Cardiac septum (tissue), 1 donor: ENCODE measurements at places on chromosomes 7 and 10. TPM values are rescaled to one million over a fixed set of nuclear protein-coding genes. Genes with fewer than 3 reads are reported as not detected.

DNA sequence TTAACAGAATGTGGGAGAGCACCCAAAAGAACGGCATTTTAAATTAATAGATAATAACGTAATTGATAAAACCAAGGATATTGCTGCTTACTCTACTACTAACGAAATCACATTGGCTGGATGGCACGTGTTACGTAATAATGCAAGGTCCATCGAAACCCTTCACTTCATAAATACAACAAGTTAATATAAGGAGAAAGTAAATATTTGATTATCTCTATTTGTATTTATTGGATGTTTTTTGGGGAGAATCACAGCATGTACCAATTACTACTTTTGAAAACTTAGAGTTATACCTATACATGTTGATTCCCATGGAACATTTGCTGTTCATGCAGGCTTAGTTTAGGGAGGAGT lies 1.6 kb downstream of the PRKG1 start:
- DNase-seq: no peak

- DNase-seq: no peak
Observed at GRCh38 chr7:155226261-155227003, 71.2 kb upstream of the INSIG1 start.

DNA sequence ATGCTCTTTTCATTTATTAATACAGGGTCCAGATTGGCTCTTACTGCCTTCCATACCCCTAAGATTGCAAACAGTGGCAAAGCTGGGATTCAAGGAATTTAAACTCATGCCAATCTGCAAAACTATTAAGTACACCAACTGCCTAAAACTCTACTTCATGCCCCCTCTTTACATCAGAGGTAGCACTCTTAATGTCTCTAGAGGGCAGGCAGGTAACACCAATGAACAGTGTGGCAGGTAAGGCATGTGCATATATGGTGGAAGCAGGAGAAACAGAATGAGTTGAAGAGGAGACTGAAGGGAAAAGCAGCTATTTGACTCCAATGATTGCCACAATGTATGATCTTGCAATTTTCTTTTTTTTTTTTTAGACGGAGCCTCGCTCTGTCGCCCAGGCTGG lies 156.7 kb downstream of the BTAF1 start:
- no peak for DNase-seq

DNA sequence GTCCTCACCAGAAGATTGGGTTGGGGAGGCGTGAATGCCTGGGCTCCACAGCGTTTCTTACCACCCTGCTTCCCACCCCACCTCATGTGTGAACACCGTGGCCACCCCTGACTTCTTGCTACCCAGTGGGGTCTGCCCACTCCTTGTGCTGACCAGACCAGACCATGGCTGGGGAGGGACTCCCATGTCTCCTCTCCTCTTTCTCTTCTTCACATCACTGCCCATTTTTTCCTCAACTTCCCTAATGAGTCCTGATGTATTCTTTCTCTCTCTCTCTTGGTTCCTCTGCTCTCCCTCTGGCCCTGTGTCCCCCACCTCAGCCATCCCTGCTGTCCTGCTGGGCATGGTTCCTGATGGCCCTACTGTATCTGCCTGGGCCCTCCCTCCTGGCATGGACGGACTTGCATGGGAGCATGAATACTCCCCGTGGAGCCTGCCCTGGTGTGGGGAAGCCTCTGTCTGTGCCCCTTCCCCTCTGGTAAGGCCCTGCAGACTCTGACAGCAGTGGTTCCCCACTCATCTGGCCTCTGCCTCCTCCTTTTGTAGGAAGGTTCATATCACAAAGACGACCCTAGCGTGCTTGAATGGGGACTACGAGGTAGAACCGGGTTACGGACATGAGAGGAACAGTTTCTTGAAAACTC lies 85.5 kb downstream of the ADCY1 start:
- peak; percentile 70 for DNase-seq

DNA sequence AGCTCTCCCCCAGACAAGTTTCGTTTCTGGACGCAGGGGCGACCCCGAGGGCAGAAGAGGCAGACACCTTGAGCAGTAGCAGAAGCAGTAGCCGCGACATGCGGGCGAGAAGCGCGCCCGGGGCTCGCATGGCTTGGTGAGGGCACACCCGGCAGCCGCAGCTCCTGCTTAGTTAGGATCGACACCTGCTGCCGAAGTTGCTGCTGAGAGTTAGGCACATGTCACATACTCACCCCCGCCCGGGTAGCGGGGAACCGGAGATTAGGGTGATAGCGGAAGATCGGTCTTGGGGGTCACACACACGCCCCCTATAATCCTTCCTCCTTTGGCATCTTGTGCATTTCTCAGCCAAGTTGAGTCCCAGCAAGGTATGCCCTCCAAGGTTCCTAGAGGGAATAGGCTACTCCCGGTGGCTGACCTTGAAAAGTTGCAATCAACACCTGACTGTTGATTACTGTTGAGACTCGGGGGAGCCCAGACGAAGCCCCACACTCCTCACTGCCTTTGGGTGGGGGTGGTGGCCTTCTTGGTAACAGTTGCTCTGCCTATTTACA lies 668 bp downstream of the GPR37 start:
- DNase-seq: no peak

CLRN3 gene
- not detected for total RNA-seq

GRCh38 chr10:120018695-120019094 lies 126.2 kb downstream of the SEC23IP start:
- no peak for DNase-seq

ACTL6B gene
- not detected for total RNA-seq

GRCh38 chr7:148909568-148909967 lies 25.5 kb upstream of the EZH2 start:
- no peak for DNase-seq

DNA sequence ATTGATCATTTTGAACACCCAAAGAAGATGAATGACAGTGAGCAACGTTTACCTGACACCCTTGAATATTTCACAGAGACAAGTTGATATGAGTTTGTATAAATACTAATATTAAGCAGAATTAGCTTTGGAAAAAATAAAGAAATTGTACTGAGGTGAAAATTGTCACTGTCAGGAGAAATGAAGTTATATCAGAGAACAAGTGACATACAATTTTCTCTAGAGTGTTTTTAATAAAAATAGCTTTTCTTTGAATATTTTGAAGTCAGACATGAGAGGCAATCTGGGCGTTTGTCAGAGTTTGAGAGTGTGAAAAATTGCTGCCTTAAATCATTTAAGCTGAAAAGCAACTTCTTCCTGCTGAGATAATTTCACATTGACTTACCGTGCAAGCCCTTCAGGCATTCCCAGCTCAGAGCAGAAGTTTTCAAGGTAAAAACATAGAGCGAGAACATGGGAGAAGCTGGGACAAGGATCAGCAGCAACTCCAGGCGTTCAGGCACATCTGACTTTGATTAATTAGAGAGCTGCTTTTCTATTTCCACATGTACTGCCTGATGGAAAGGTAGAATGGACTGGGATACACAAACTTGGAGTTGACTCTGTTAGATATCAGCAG lies 535.9 kb downstream of the TFEC start:
- no peak for DNase-seq

PPRC1 gene
- 23.8 TPM for total RNA-seq

PRR15 gene
- total RNA-seq: 0.40 TPM

DNA sequence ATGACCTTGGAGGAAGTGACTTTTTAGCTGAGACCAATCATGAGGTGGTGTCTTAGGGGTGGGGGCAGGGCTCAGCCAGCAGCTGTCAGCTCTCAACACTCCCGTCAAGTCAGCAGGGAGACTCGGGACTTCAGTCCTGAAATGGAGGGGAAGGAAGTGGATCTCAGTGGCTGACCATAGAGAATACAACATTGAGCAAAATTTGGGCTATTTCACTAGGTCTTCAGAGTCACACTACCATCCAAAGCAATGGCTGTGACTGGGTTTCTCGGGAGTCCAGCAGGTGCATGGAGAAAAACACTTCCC lies 16.8 kb upstream of the GIMAP6 start:
- DNase-seq: no peak

VAX1 gene
- not detected for total RNA-seq

DNA2 gene
- 3.5 TPM for total RNA-seq

AZGP1 gene
- 114 TPM for total RNA-seq

HABP2 gene
- not detected for total RNA-seq

MGMT gene
- 11.4 TPM for total RNA-seq

GRCh38 chr7:92635538-92635937 lies 45.3 kb upstream of the FAM133B start:
- no peak for DNase-seq

DNA sequence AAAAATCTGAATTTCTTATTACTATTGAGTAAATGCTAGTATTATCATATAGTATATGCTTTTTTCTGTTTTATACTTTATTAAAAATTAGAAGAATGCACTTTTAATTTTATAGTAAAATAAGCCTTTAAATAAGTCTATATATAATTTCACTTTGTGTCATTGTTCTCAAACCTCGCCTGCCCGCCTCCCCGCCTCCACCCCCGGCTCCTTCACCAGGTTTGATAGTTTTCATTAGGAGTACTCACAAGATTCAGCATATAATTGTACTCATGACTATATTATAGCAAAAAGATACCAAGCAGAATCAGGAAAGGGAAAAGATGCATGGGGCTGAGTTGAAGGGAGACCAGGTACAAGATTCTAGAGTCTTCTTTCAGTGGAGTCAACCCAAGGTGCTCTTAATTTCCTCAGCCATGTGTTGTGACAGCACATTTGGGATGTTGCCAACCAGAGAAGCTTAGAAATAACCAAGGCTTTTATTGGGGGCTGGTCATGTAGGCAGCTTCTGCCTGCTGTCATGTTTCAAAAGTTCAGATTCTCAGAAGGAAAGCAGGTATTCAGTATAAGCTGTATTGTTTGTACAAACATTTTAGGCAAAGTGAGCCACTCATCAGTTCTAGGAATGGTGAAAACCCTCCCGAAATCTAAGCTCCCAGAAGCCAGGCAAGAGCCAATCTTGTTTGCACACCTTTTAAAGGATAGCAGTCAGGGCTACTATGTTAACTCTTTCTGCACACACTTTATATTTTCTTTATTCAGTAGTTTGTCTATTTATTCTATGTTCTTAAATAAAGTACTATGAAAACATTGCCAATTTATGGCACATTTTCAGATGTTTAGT lies 12.3 kb downstream of the NHLRC2 start:
- no peak for DNase-seq

DNA sequence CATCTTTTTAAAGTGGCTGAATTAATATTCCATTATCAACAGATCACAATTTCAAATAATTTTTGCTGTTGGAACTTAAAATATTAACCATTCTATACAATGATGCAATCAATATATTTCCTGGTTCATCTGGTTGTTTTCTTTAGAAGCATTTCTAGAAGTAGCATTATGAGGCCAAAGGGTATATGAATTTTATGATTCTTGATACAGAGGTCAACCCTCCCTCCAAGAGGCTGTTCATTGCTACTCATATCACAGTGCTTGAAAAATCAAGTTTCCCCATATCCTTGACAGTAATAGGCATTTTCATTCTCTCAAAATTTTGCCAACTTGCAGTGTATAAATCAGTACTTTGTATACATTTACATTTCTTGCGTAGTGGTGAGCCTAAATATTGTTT lies 312.6 kb downstream of the BMPER start:
- no peak for DNase-seq

TRIL gene
- total RNA-seq: 2.6 TPM

DYNC1I1 gene
- total RNA-seq: 24.3 TPM

DNA sequence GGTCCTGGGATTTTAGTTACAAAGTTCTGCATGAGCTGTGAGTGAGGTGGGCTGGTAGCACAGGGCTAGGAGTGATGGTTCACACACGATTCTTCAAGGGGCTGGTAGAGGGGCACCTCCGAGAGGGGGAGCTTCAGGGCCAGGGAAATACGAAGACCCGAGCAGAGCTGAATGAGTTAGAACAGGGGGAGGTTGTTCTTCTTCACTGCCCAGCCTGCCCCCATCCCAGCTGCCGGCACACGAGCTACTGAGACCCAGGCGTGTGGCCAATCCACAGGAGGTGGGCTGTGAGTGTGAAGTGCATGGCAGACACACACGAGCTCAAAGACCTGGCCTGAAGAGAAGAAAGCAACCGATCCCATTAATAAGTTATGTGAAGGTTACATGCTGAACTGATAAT lies 256.2 kb upstream of the ZNF32 start:
- DNase-seq: peak; percentile 69

DNA sequence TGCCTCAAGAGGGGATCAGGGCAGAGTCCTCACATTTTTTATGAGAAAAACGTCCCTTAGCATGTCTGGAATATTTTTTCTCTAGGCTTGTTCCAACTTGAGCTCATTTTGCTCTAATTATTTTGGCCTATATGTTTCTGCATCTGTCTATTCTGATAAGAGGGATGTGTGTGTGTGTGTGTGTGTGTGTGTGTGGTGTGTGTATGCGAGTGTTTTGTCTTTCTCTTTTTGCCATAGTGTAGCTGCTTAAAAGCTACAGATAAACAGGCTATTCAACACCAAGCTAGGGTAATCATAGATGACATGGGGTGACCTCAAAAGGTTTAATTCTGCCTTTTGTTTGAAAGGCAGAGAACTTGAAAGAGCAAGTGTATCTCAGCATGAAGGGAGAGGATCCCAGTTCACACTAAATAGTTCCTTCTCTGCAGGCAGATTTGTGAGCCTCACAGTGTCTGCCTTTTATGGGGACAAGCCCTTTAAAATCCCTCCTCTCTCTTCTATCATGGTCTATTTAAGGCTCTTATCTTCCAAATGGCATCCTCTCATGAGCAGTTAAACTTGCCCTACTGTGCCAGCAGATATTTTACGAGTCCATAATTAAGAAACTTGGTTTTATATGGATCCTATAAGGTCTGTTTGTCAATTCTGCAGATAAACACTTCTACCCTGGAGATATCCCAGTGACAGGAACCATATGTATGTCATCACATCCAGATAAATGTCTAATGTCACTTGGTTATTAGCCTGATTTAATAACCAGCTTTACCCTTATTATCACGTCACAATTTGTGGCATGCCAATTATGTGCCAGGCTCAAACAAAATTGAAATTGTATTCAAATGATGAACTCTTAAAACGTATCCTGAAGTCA lies 202.9 kb upstream of the MTPN start:
- DNase-seq: no peak

GRCh38 chr7:158439035-158439434 lies 148.6 kb downstream of the PTPRN2 start:
- DNase-seq: no peak

GRCh38 chr7:53641091-53641490 lies 605.7 kb downstream of the POM121L12 start:
- no peak for DNase-seq

DNA sequence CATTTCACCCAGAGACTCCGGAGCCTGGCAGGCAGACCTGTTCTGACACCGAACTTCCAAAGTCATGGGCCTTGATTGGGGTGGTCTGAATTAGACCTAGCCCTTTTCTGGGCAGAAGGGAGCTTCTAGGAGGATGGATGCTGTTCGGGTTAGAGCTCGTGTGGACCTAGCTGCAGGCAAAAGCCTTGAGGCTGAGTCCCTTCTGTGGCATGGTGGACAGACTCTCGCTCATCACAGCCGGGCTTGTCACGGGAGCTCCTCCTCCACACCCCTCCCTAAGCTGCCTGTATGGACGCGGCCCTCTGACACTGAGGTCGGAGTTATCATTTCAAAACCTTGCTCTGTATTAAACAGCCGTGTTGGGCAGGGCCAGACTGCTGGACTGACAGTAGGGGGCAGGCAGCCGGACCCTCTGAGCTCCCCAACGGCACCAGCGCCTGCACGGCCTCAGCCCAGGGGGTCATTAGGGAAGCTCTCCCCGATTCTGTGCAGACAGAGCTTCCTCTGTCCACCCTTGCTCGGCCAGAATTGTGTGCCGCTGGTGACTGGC lies 2.2 kb downstream of the IRF5 start:
- DNase-seq: no peak

GRCh38 chr10:90344226-90344625 lies 513.6 kb downstream of the HTR7 start:
- DNase-seq: no peak

DNAJC1 gene
- 12.9 TPM for total RNA-seq
